ENCODE measurements at places on chromosomes 4 and X.

DNA sequence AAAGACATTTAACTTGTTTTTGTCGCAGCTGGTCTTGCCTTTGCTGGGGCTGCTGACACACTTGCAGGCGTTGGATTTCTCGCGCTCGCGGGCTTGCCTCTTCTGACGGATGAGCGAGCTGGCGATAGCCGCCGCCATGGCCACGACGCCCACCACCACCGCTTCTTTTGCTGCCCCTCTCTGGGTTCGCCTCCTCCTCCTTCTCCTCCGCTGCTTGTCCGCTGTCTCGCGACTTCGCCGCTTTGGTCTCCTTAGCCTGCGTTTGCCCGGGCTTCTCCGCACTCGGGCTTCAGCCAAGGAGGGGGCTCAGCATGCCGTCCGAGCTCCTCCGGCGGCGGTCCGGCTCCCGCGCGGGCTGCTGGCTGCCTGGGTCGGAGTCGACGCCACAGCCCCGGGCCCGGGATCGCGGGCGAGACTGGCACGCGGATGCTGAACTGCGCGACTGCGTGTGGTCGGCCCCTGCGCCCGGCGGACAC is 613 bp downstream of the FGF13 start:
- no peak for DNase-seq

- DNase-seq, result no peak
These were observed 41.8 kb downstream of the SULT1B1 start for GRCh38 chr4:69718396-69719271.

DNA sequence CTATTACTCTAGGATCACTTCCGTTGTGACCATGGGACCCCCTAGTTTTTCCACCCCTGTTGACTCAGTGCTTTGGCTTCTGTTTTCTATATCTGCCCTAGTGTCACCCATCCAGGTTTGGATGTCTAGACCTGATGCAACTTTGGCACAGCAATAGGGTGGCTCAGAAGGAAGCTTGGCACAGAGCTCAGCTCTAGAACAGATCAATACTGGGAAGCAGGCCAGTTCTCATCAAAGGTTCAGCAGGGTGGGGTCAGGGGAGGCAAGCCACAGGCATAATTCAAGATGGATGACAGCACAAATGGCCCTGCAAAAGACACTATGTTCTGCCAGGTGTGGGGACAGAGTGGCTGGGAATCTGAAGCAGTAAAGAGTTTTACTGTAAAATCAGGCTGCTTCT is 74.2 kb upstream of the EGFL6 start:
- DNase-seq, result no peak

GRCh38 chr4:94668724-94669123 is 89.0 kb upstream of the BMPR1B start:
- DNase-seq, result no peak

- DNase-seq, result no peak
These were observed 19.3 kb downstream of the GPR143 start for GRCh38 chrX:9746148-9746888.

GRCh38 chr4:169811476-169811875 is 53.7 kb upstream of the HPF1 start:
- no peak for DNase-seq

GRCh38 chrX:23759821-23760220 is 16.7 kb upstream of the ACOT9 start:
- DNase-seq, result no peak

GRCh38 chr4:21848021-21848420 is 100.6 kb downstream of the KCNIP4 start:
- no peak for DNase-seq
